Adipocyte (in vitro differentiated cells): ENCODE measurements at places on chromosomes 13 and 19.
A peak's percentile ranks its signal among the peaks of the same experiment; 100 is the strongest.

DNA sequence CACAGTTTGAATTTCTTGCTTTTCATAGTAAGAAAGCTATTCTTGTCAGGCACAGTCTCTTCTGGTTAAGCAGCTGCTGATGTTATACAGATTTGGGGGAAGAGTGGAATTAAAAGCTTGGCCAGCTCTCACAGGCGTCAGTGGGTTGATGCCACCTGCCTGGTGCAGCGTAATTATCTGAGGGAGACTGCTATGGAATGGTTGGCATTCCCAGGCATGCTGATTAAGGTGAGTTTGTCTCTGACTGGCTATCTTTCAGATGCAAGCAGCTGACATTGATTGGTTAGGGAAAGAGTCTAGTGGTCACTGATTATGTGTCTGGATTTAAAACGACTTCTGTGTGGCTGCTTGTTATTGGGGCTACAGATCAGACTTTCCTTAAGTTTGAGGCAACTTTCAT lies 948.4 kb downstream of the UQCRFS1 start:
- no peak for DNase-seq

DNA sequence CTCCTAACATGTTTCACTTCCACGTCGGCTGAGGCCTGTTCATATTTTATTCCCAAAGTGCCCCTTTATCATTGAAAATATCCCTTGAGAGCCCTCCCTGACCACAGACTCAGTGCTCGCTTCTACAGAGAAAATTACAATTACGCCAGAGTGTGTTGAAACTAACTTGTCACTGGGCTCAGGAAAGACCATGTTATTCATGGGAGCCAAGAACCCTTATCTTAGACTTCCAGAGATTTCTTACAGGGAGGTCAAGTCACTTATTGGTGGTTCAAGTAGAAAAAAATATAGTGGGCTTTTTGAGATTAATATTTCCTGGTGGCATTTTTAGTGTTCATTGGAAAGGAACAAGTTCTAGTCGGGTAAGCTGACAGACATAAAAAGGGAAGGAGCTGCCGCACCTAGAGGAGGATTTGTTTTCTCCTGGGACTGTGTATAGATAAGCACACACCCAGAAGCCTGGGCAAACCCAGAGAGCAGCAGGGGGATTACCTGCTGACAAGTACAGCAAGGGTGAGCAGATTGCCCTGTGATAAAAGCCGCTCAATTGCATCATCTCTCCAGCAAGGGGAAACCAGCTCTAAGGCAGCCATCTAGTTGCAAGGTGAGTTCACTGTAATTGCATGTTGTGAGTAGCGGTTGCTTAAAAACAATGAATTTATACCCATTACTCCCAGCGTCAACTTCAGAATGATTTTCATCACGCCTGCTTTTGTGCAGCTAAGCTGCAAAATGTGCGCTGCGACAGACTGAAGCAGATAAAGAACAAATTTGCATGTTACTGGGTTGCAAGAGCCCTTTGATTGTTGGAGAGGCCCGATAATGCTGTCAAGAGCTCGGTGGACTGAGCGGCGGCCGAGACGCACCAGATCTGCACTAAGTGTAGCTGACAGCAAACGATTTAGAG lies 46.2 kb downstream of the DCT start:
- DNase-seq: no peak

DNA sequence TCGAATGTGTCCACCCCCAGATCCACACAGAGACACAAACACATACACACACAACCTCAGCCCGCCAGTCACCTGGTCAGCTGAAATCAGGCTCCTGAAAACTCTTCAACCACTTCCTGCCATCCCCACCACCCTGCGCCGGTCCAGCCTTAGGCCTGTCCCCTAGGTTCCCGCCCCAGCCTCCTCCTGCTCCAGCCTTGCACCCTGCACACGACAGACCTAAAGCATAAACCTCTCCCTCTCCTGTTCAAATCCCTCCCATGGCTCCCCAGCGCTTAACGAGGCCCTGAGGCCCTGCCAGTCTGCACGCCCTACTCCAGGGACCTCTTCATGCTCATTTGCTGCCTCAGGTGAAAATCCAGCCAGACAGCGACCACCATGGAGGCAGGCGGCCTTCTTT lies 7.1 kb downstream of the PNMA8B start:
- no peak for DNase-seq

- DNase-seq: no peak
Observed at GRCh38 chr19:15841875-15842569, 26.6 kb upstream of the OR10H1 start.

GRCh38 chr13:50198508-50198907 lies 183.3 kb downstream of the KCNRG start:
- DNase-seq: no peak

DNA sequence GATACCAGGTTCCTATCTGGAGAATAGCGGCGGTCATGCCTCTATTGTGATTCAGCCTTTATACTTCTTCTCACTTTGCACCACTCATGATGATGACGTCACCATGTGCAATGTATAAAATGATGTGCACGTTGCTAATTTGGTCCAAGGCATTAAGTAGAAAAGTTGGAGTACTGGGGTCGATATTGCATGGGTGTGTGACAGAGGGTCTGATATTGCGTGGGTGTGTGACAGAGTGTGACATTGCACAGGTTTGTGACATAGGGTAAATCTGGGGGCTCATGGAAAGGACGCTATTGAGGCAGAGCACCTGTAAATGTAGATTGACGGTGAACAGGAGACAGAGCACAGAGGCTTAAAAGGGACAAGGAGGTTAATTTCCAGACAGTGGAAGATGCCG lies 4.5 kb upstream of the VN1R4 start:
- DNase-seq: no peak

DNA sequence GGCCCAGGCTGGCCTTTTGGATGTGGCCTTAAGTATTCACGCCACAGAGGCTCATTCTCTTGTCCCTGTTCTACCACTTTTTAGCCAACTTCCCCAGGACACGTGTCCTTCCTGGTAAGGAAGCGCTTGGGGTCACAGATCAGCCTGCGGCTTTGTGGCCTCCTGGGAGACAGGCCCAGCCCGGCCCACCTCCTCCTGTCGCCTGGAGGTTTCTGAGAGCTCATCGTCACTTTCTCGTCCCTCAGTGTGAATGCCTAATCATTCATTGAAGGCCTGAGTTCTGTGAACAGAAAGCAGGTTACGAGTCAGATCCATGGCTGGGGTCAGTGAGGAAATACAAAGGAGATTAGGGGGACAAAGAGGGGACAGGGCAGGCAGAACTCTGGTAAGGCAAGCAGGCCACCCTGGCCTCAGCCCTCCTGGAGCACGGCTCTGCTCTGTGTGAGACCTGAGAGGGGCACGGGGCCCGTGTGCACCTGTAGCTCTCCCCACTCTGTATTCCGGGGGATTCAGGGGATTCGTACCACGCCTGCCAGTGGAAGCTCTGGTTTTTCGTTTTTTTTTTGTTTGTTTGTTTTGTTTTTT lies 38.6 kb upstream of the TSHZ3 start:
- no peak for DNase-seq

GRCh38 chr13:26460648-26461047 lies 96.8 kb upstream of the WASF3 start:
- no peak for DNase-seq

DNA sequence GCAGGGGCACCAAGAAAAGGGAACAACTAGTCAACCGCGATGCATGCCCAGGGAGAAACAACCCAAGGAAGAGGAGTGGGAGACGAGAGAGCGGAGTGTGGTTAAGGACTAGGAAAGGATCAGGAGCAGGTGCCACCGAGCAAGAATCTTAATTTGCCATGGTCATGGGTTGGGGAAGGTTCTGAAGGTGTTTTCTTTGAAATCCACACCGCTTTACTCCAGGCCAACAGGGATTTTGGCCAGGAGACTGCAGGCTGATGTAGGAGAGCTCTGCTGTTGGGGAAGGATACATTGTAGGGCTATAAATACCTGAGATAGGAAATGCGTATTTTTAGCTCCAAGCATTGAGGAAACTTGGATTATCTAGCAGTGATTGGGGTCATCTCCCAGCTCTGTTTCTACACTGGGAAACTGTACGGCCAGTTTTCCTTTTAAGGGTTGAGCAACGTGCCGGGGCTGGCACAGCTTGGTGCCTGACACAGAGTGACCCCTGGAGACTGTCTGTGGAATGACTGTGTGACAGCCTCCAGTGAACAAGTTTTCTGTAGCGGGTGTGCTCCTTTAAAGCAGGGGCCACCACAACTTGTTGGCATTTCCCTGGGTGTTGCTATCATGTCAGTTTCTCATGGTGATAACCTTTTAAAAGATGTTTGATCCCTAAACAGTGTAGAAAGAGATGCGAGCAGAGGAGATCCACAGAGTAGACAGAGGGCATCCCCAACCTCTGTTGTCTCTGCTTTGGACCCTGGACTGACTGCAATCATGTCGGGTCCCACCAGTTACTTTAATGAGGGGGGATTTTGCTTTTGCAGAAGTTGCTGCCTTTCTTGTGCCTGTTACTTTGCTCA lies 34.3 kb downstream of the ZNF536 start:
- no peak for DNase-seq

GRCh38 chr13:40656358-40656757 lies 10.1 kb downstream of the FOXO1 start:
- peak; percentile 15 for DNase-seq

GRCh38 chr13:42047561-42048341 lies 697 bp upstream of the DGKH start:
- DNase-seq: peak; percentile 80

GRCh38 chr19:38815059-38816001 lies 2.6 kb upstream of the LGALS4 start:
- DNase-seq: no peak

- no peak for DNase-seq
Observed at GRCh38 chr19:18658366-18658855, 21.6 kb downstream of the KLHL26 start.

DNA sequence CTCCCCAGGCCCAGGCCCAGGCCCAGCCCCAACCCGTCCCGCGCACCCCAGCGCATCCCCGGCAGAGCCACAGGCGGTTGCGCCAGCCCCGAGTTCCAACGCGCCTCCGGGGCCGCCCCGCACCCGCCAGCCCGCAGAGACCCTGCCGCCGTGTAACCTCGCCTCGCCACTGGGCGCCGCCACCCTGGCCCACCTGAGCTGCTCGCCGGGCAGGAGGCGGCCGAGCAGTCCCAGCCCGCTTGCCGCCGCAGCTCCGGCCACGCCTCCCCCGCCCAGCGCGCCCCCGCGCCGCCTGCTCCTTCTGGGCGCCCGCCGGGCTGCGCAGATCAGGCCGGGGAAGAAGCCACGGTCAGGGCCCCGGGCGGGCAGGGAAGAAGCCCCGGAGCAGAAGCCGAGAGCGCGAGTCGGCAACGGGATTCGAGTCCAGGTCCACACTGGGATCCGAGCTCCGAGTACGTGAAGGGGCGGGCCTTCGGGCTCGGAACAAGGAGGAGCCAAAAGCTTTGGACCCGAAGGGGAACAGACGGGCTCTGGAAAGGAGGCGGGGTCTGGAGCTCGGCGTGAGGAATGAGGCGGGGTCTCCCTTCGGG lies at the start of gene MBOAT7:
Gene MBOAT7, minus strand, starts transcription at position 436 of the 590 bp plus-strand sequence. CDS start 1,072 bp downstream, outside the sequence.
- no peak for DNase-seq

DNA sequence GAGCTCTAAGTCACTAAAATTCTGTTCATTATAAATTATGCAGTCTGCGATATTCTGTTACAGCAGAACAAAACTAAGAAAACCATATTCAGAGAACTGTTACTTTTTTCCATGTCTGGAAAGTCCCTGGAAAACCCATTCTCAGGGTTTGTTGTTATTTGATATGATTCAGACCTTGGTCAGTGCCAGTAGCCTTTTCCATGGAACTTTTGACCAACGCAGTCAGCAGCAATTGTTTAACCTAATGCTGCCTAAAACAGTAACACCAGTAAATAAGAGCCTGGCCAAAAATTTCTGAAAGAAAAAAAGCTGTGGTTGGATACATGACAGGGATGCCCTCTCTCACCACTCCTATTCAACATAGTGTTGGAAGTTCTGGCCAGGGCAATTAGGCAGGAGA lies 402.7 kb downstream of the TBC1D4 start:
- DNase-seq: no peak

- DNase-seq: no peak
Observed at GRCh38 chr13:29907670-29908069, 57.3 kb upstream of the UBL3 start.

- DNase-seq: peak; percentile 4
Observed at GRCh38 chr13:70708775-70709174, 600.5 kb upstream of the KLHL1 start.

- DNase-seq: peak; percentile 35
Observed at GRCh38 chr19:2302319-2303210, 5.4 kb downstream of the LINGO3 start.

DNA sequence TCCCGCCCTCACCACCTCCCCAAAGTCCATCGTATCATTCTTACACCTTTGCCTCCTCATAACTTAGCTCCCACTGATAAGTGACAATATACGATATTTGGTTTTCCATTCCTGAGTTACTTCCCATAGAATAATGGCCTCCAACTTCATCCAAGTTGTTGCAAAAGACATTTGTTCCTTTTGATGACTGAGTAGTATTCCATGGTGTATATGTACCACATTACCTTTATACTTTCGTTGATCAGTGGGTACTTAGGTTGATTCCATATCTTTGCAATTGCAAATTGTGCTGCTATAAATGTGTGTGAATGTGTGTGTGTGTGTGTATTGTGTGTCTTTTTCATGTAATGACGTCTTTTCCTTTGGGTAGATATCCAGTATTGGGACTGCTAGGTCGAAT lies 109.6 kb downstream of the ZNF536 start:
- DNase-seq: no peak

GRCh38 chr19:4576016-4576933 lies 16.8 kb upstream of the SEMA6B start:
- peak; percentile 76 for DNase-seq

DNA sequence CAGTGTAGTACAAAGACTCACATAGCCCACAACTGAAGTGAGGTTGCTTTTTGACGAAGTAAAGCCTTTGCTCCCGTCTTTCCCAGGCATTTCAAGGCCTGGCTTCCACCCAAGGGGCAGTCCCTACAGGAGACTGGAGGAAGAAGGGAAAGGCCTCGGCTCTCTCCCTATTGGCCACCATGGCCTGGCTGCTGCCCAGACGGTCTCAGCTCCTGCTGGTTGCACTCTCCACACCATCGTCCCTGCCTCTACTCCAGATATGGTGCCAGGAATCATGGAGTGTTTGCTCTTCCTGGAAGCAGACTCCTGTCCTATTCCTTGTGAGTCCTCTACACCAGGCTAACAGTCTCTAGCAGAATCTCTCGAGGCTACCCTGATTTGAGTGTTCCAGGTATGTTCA lies 124.1 kb upstream of the UQCRFS1 start:
- DNase-seq: no peak

- DNase-seq: no peak
Observed at GRCh38 chr13:25252225-25252624, 35.1 kb downstream of the MTMR6 start.

- DNase-seq: no peak
Observed at GRCh38 chr13:91162180-91162579, 185.3 kb upstream of the MIR17HG start.

DNA sequence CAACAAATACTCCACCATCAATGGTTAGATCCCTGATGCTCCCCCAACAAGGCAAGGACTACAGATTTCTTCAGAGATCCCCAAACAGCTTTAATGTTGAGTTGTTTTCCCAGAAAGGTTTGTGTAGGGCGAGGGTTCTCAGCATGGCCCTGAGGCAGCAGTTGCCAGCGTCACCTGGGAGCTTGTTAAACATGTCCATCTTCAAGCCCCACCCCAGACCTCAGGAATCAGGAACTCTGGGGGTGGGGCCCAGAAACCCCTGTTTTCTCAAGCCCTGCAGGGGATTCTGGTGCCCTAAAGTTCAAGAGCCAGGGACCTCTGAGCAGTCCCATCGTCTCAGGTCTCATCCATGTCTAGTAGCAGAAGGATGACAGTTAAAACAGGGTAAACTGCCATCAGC lies 9.6 kb downstream of the EFNB2 start:
- DNase-seq: no peak

- DNase-seq: peak; percentile 36
Observed at GRCh38 chr19:291561-292280, 518 bp upstream of the PLPP2 start.
